ENCODE measurements at places on chromosomes 7 and 10.

- DNase-seq: no peak
Measured at GRCh38 chr10:113386005-113386404, 166.8 kb upstream of the HABP2 start.

DNA sequence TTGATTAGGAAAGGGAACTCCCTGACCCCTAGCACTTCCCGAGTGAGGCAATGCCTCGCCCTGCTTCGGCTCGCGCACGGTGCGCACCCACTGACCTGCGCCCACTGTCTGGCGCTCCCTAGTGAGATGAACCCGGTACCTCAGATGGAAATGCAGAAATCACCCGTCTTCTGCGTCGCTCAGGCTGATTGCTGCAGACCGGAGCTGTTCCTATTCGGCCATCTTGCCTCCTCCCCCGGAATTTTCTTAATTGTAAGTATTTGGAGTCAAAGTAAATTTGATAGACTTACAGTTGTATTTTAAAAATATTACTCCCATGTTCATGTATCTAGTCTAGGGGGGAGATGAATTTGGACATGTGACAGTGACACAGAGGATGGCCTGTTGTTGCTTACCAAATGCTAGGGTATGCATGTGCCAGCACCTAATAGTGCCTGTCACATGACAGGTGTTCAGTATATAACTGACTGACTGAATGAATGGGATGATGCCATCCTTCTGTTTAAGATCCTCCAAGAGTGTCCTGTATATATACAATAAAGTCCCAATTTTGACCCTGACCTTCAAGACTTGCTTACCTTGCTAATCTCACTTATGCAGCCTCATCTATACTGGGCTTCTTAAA, 42.0 kb upstream of the ICA1 start:
- DNase-seq: no peak

DNA sequence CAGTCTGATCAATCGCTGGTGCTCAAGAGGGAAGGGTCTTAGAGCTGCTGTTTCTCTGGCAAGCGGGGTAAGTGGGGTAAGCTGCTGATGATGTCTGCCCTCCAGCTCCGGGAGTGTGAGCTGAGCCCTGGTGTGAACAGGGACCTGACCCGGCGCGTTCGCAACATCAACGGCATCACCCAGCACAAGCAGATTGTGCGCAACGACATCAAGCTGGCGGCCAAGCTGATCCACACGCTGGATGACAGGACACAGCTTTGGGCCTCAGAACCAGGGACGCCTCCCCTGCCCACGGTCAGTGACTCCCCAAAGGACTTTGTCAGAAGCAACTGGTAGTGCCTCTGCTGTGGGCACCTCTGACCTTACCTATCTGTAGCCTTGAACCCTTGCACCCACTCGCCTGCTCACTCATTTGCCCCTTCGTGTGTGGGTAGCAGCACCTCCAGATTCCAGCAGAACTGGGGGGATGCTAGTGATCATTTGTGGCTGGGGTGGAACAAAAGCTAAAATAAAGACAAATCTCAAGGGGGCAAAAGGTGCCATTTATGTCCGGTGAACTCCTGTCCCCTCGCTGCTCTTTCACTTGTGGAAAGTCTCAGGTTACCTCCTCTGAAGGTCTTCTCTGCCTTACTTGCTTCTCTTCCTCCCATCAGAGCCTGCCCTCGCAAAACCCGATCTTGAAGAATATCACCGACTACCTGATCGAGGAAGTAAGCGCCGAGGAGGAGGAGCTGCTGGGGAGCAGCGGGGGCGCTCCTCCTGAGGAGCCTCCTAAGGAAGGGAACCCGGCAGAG, 3.2 kb downstream of the UFSP1 start:
- no peak for DNase-seq

DNA sequence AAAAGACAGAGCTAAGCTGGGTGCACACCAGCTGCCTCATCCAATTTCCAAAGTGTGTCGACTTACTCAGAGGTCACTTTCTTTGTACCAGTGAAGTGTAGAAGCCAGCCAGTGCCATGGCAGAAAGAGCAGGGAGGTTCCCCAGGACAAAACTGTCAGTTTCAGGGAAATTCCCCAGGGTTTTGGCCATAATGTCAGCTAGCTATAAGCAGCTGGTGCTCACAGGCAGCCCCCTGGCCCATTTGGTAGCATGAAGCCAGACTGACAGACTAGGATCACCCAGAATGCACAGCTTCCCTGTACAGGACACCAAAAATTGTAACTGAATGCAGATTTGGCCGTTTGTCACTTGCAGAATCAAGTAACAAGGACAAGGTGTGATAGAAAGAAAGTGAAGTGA, 28.6 kb downstream of the MRPL32 start:
- DNase-seq: no peak

- DNase-seq: peak; percentile 2
Measured at GRCh38 chr10:84179059-84179710, 5.6 kb downstream of the GPR15LG start.

DNA sequence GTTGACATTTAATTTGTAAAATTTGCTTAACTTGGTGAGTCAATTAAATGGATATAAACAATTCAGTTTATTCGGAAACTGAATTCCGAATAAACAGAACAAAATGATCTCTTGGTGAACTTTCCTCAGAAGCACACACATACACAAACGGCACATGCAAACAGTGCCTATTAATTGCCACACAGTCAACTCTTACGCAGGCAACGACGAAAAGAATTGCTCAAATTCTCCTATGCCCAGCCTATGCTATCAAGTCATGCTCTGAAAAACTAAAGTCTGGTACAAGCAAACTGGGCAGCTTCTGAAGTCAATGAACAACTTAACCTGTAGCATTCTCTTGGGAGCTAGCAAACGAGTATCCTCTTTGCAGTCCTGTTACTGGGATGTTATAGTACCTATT, 38.8 kb upstream of the ASL start:
- DNase-seq: no peak

DNA sequence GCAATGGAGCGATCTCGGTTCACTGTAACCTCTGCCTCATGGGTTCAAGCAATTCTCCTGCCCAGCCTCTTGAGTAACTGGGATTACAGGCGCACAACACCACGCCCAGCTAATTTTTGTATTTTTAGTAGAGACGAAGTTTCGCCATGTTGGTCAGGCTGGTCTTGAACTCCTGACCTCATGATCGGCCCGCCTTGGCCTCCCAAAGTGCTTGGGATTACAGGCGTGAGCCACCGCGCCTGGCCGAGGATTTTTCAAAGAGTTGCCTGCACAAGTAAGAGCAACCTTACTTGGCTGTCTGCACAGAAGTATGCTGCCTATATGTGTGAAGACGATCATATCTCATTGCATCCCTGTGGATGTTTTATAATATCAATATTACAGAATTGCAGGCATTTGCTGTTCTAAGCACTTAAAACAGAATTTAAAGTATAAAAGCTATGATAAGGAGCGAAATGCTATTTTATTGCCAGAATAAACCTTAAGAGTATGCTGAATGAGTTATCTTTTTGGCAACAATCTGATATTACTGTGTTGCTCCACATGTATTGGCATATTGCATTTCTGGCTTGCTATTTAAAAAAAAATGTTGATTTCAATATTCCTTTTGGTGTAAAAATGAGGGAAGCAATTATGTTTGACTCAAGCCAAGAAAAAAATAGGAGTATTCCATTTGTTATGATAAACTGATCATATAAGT, 379.4 kb upstream of the SEMA3D start:
- DNase-seq: no peak

DNA sequence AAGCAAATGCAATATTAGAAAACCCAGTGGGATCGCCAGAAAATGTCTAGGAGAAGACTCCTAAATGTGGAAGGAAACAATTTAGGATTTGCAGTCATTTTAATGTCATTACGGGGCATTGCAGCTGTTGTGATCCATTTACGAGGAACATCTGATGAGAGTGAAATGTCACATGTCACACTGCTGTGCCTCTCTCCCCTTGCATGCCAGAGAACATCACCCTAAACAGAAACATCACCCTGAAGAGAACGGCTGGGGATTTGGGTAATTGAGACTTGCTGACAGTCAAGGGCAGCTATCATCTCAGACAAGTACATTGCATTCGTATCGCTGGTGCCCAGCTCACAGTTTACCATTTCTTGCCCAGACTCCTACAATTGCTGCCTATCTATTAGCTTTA, 785.7 kb upstream of the POM121L12 start:
- no peak for DNase-seq

DNA sequence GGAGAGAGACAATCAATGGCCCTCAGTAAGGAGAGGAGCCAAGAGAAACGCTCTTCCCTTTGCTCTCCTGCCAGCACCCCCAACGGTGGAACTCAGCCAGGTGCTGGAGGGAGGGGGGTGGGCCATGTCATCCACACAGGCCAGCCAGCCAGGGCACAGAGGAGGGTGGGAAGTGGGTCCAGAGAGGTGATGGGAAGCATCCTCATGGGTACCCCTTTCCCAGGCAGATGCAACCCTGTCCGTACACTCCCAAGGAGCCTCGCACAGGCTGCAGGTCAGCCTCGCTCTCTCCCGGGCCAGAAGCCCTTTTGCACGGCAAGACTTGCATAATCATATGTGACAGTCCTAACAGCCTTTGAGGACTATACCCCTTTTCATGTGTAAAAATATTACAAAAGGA, 142.0 kb upstream of the NAMPT start:
- DNase-seq: no peak

GRCh38 chr10:132840698-132841614, 55.0 kb upstream of the NKX6-2 start:
- DNase-seq: no peak

- DNase-seq: no peak
Measured at GRCh38 chr10:85642082-85642420, 724.5 kb downstream of the GRID1 start.

- DNase-seq: no peak
Measured at GRCh38 chr7:70621954-70622600, 509.9 kb upstream of the GALNT17 start.

- DNase-seq: peak; percentile 31
Measured at GRCh38 chr10:4125776-4126175, 340.8 kb upstream of the KLF6 start.

- DNase-seq: no peak
Measured at GRCh38 chr7:106415433-106415832, 130.7 kb upstream of the NAMPT start.

DNA sequence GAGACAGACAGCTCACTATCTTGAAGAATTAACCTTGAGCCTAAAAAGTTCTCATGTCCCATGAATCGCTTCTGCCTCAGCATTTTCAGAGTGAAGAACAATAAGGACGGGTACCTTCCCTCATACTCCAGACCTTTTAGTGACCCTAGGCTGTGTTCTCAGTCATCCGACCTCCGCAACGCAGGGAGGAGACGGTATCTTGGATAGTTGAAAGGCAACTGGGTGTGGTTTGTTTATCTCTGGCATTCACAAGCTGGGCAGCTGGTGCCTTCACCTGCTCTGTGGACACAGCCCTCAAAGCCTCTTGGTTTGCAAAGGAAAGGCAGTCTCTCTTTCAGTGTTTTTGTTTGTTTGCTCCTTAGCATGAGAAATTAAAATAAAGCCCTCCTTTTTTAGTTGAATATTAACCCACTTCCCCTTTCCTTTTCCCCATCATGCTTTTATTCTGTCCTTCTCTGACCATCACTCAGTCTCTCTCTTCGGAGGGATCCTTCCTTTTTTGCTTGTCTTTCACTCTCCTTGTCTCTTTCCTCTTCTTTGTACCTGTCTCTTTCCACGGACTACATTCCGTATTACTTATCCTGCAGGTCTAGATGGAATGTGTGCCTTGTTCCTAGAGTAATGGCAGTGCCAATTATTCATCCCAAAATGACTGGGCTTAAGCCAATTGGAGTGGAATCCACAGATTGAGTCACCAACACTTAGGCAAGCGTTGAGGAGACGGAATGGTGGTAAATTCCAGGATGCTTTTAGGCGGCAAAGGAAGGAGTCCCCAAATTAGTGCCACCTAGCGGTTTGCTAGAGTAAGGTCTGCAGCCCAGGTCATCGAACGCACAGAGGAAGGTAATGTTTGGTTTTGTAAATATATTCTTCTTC, 45.8 kb downstream of the PRR15 start:
- no peak for DNase-seq

DNA sequence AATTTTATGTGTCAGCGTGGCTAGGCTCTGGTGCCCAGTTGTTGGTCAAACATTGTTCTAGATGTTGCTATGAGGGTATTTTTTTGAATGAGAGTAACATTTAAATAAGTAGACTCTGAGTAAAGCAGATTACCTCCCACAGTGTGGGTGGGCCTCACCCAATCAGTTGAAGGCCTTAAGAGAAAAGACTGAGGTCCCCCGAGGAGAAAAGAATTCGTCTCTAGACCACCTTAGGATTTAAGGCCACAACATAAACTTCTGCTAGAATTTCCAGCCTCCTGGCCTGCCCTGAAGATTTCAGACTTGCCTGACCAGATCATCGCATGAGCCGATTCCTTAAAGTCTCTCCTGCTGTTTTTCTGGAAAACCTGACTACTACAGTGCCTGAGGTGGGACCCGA, 45.1 kb upstream of the SRGN start:
- no peak for DNase-seq

DNA sequence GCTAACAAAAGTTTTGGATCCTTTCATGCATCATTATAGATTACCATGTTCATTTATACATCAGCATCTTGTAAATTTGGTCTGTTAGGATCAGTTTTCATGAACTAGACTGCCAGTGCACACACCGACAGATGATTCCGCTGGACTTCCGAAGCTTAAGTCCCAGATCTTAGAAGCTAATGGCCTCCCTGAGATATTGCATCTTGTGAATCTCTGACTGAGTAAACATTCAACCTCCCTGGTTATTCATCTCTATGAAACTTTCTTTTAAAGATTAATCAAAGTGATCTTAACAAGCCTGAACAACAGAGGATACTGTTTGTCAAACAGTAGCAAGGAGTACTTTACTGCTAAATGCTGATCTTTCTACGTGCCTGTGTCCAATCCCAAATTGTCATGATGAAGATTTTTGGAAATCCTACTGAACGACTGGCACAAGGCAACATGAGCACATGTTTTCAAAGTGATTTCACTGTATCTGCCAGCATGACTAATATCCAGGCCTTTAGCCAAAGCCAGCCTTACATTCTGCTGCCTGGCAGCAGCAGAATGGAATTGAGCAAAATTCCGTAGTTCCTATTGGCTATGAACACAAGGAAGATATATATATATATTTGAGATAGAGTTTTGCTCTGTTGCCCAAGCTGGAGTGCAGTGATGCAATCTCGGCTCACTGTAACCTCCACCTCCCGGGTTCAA, 91.3 kb upstream of the ANK3 start:
- DNase-seq: peak; percentile 34

GRCh38 chr10:114026189-114027040, 17.3 kb upstream of the ADRB1 start:
- peak; percentile 51 for DNase-seq

DNA sequence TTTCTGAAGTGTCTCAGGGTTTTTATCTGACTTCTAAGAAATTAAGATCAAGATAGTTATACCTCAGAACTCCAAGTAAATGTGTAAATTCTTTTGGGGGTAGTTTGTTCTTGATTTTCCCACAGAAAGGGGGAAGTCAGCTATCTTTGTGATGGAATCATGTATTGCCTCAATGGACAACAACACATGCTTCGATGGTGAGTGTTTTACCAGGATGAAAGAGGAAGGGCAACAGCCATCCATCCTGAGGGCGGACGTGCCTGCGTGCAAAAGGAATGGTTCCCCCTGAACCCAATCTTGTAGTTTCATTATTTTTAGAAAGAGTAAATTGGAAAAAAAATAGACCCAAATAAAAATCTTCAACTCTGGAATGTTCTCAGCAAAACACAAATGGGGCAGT, 67.2 kb upstream of the ZPBP start:
- no peak for DNase-seq

GRCh38 chr7:151895008-151895630, 18.2 kb upstream of the PRKAG2 start:
- no peak for DNase-seq
